ENCODE measurements at places on chromosomes 3 and 15.

GRCh38 chr15:51046016-51046415, 48.7 kb downstream of the TNFAIP8L3 start:
- DNase-seq = no peak

- no peak for DNase-seq
These were observed 595.0 kb downstream of the PYDC2 start for GRCh38 chr3:192055946-192056345.

DNA sequence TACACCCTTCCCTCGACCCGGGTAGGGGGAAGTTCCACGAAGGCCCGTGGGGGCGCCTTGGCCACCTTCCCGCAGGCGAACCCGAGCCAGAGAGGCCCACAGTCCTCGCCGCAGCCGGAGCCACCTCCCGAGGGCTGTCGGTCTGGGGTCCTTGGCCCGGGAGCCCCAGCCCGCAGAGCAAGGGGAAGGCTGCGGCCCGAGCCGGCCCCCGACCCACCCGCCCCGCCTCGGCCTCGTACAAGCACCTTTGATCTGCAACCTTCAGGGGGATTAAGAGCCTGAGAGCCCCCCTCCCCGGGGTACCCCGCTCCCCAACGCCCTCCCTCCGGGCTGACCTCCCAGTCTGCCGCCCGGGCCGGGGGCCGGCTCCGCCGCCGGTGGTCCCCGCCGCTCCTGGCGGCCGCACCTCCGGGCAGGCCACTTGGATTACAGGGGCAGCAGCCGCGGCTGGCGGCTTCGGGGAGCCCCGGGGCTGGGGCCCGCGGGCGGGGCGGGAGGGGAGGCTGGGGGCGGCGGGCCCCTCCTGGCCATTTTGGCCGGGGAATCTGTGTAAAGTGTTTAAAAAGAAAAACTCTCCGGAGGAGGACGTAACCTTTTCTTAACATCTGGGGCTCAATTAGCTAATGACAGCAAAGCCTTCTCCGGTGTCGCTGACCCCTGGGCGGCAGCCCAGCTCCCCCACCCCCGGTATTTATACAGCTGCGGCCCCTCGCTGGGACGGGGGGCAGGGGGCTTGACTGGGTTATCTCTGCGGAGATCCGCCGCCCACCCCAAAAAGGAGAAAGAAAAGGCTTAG, 40.2 kb downstream of the EPHB3 start:
- DNase-seq = no peak

DNA sequence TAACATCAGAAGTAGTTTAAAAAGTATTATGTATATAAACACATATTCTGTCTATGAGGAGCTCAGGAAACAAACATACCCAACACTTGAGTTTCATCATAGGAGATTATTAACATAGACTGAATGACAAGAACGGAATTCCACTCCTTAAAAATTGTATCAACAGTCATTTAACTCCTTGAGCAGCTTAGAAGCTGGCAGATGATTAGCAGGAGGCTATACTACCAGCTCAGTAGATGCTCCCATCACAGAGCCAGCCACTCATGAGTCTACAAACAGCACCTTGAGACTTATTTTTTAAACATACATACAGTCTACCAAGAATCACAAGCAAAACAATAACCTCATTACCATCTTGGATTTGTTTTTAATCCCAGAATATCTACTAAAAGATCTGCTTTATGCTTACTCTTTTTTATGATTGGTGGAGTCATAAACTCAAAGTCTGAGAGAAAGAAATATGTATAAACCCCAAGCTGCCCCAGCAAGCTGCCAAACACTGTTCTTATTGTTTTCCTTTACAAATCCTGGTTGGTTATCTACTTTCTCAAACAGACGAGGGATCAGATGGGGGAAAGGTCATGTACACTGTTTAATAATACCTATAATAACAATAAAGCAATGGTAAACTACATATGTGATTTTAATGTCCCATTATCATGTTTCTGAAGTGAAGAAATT, 59.5 kb downstream of the CBLB start:
- DNase-seq = no peak

DNA sequence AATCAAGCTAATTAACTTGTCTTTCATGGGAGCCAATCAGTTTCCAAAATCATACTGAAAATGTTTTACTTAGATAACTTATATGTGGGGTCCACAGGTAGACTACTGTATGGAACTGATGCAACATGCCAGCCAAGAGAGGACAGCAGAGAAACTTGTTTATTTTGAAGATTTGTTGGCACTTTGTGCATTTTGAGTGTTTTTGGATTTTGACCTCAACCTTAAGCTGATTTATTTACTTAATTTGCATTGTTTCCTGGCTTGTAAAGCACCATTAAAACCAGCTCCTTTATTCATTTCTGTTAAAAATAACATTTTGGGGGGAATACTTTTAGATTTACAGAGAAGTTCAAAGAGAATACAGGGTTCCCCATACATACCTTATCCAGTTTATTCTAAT, 166.6 kb downstream of the MCTP2 start:
- no peak for DNase-seq

GRCh38 chr15:92889390-92890107, 10.6 kb upstream of the CHD2 start:
- no peak for DNase-seq

GRCh38 chr3:118505784-118506183, 528.9 kb downstream of the IGSF11 start:
- peak; percentile 32 for DNase-seq

- peak; percentile 58 for DNase-seq
These were observed 501 bp downstream of the DMXL2 start for GRCh38 chr15:51621936-51622603.

DNA sequence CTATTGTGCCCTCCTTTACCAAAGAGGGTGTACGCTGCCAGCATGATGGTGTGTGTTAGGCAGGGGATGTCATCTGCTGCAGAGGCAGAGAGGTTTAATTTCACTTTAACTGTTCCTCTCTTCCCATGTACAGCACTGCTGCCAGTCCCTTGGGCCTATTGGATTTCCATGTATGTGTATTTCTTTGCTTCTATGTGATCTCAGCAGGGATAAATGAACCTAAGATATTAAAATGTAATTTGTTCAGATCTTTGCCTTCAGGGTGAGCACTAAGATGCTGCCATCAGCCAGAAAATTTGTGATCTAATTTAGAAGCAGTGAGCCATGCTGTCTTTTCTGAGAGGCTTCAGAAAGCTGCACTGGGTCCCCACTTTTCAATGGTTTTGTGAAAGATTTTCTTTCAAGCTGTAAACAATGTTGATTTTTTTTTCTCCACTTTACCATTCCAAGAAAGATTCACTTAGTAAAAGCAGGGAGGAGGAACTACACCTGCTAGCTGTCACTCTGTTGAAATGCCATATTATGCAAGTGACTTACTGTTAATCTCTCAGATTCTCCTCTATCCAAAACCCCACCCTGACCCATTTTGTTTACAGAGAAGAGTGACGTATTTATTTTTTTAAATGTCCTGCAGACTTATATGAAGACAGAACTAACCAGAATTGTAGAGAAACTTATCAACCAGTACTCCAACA, 261.9 kb downstream of the TBL1XR1 start:
- no peak for DNase-seq

DNA sequence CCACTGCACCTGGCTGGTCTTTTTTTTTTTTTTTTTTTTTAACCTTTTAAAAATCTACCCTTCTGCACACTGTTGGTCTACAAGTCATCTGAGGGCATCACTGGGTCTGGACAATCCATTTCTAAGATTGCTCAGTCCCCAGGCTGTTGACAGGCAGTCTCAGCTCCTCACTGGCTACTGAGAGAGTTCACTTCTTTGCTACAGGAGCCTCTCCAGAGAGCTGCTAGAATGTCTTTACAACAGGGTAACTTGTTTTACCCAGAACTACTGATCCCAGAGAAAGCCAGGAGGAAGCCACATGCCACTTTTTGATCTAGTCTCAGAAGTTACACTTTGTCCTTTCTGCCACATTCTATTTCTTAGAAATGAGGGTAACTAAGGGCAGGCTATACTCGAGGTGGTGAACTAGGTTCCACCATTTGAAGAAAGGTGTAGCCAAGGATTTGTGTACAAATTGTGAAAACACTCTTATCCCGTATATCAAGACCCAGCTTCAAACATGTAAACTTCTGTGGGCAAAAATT, 5.7 kb upstream of the CCNB2 start:
- no peak for DNase-seq

DNA sequence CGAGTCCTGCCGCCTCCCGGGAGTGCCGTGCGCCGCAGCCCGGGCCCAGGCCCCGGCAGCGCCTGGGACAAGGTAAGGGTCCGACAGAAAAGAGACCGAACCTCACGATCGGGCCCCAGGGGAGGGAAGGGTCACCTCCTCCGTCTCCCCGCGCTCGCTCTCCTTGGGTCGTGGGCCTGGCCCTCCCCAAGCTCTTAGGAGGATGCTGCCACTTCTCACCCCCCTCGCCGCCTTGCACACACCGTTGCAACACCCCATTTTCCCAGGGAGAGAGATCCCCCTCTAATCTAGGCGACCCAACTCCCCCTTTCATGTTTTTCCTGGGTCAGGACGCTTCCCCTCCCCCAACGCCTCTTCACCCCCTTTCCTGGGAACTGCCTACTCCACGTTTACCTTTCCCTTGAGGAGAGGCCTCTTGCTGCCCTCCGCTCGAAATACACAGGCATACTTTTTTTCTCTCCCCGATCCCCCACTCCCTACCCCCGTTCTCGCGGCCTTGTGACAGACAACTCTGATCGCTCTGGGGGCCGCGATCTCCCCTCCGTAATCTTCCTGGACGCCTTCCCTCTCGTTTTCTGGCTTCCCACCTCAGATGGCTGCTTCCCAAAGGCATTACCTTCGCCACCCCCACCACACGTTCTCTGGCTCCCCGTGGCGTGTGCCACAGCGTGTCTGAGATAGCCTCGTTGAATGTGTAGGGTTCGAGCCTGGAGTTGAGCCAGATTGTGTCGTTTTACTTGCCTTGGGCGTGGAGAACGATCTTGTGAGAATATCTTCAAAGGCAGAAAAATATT, 688 bp downstream of the SETD5 start:
- DNase-seq = no peak

DNA sequence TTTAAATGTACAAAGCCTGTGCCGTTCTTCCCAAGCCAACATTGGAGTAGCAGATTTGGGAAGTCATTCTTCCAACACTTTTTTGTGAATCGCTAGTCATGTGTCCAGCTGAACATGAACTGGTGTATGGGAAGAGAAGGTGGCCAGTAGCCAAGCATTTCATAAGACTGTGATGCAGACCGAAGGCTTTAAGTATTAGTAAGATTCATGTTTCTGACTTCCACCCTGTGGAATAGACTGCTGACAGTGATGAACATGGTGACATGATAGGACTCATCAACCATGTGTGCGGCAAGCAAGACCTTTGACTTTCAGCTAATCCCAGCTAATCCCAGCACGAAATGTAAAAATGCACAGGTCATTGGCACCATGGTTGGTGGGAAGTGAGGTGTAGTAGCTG, 48.3 kb upstream of the THSD4 start:
- no peak for DNase-seq

DNA sequence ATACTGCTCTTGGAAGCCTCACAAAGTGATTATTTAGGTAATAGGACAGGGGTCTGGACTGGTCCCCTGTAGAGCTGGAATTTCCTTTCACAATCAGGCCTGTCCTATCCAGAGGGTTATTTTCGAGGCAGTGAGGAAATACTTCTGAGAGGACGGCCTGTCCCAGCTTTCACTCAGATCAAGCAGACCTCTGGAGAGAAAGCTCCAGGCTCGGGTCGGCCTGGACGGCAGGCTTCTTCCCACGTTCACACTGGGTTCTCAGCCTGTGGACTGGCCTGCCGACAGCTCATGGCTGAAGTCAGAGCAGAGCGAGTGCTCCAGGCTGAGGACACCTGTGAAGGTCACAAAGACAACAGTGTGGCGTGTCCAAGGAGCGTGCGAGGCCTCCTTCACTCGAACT, 405.3 kb downstream of the VPS13C start:
- DNase-seq = no peak

DNA sequence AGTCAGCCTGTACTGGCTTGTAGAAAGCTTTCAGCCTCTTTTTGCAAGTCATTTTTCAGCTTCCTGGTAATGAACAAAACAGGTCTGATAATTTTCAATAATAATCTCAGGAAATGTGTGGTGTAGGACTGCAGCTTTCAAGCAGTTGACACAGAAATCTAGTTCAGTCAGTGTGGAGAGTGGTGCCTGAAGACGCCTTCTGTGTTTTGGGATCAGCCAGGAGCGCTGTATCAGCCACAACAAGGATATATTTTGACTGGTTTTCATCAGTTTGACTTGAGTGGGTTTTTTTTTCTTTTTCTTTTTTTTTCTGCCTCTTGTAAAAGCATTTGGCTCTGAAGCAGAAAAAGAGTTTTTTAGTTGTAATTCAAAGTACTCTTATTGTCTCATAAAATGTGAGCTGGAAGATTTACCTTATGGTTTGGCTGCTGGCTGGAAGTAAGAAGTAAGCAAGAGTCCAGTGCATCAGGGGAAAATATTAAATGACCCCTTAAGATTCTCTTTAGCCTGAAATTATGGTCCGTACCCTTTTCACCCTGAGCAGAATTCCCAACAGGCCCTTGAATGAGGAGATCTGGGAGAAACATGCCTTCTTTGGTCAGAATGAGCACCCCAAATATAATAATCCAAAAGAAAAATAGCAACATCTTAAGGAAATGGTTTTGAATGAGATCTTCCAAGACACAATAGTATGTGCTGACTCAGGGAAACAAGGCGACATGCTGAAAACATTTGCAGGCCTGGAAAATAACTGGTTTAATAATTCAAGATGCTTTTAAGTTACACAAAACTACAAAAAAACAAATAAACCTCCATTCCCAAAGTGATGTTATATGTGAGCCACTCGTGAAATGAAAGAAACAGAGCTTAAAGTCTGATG, 332.7 kb upstream of the ADAMTS9 start:
- DNase-seq = no peak

GRCh38 chr3:99929745-99930139, 112.1 kb downstream of the CMSS1 start:
- peak; percentile 90 for DNase-seq

GRCh38 chr15:57949374-57949943, 116.1 kb downstream of the ALDH1A2 start:
- DNase-seq = no peak

DNA sequence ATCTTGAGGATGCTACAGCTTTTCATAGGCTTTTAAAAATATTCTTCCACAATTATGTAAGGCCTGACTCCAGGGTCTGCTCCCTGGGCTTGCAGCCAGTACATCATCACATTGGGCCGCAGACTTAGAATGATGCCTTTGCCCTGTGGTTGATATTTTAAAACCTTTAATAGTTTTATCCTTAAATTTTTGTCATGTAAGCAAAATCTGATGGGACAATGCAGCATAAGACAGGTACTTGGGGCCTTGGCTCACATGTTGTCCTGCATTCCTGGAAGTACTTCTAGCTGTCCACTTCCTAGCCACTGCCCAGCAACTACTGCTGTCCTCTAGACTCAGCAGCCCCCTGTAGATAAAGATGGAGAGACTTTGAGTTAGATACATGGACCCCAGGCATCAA, 197.3 kb upstream of the SLITRK3 start:
- no peak for DNase-seq

GRCh38 chr15:47186075-47186474, 531.2 kb upstream of the SEMA6D start:
- no peak for DNase-seq
